ENCODE measurements at places on chromosomes 1 and 21.

DNA sequence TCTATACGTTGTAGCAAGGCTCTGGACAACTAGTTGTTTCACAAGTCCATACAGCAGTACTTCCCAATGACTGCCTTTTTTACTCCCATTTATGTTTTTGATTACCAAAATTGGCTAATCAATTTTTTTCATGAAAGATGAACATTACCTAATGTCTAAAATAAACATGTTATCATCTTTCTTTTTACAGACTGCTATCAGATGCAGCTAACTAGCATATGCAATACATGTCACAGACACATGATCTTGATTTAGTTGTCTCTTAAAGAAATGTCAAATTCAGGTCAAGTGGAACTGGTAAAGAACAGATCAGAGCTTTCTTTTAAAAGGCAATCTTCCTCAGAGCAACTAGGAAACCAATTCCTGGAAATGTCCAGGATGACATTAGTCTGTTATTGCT, 630 bp upstream of the DBT start:
- no peak for DNase-seq

- DNase-seq = no peak
Observed at GRCh38 chr1:177723533-177723932, 246.3 kb downstream of the SEC16B start.

- DNase-seq = no peak
Observed at GRCh38 chr1:31790641-31791091, 25.2 kb downstream of the SPOCD1 start.

- DNase-seq = no peak
Observed at GRCh38 chr21:22885614-22886013, 1887.4 kb downstream of the NCAM2 start.

GRCh38 chr1:61222240-61222639, 139.9 kb downstream of the NFIA start:
- DNase-seq = no peak

- no peak for DNase-seq
Observed at GRCh38 chr1:67097305-67097704, 37.5 kb downstream of the C1orf141 start.

- no peak for DNase-seq
Observed at GRCh38 chr1:37940299-37940947, 6.4 kb downstream of the INPP5B start.

DNA sequence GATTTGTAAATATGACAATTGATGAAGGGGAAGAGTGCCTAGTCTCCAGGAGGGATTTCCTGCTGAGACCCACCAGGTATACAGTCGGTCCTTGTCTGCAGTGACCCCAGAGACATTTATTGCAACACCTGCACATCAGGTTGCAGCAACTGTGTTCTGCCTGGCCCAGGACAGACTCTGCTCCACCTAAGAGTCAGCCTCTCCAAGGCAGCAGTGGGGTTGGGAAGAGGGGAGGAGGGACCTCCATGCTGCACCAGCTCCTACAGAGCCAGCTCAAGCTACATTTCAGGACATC, 120.4 kb upstream of the IRF2BP2 start:
- DNase-seq = no peak

DNA sequence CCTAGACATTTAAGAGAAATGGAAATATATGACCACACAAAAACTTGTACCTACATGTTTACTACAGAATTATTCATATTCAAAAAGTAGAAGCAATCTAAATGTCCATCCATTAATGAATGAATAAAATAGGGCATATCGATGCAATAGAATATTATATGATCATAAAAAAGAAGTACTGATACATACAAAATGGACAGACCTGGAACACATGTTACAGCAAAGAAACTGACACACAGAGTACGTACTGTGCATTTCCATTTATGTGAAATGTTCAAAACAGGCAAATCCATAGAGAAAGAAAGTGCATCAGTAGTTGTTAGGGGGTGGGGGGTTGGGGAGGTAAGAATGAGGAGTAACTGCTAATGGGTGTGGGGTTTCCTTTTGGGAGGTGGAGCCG, 39.2 kb downstream of the B3GALNT2 start:
- DNase-seq = no peak

DNA sequence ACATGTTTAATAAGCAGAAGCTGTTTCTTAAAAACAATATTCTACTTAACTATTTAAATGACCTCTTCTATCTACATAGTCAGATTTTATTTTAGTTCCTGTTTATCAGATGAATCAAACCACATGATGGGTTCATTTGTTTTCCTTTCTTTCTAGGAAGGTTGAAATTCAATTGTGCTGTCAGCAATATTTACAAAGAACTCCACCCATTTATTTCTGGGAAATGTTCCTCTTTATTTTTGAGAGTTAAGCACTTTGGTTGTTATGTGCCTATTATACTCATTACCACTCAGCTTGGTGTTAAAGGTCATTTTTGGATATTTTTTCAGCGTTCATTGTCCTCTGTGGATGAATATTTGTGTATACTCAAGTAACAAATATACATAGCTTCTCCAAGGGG, 84.9 kb downstream of the C4BPA start:
- no peak for DNase-seq

DNA sequence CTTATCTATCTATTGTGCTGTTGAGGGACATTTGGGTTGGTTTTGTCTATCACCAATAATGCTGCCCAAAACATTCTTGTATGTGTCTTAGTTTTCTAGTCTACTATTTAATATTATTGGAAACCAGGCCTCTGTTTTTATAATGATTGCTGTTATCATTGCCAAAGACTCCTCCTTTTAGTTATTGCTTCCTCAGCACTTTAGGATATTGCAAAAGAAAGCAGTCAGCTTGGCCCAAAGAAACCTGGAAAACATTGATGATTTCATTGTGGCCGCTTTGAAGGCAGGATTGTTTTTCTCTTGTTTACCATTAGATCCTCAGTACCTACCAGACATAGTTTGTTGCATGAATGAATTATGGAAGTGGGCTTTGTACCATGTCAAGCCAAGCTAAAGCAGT, 20.6 kb upstream of the MTARC2 start:
- DNase-seq = no peak

GRCh38 chr1:41661428-41662060, 177.1 kb upstream of the EDN2 start:
- DNase-seq = no peak

- no peak for DNase-seq
Observed at GRCh38 chr21:26138615-26139257, 31.8 kb downstream of the APP start.

DNA sequence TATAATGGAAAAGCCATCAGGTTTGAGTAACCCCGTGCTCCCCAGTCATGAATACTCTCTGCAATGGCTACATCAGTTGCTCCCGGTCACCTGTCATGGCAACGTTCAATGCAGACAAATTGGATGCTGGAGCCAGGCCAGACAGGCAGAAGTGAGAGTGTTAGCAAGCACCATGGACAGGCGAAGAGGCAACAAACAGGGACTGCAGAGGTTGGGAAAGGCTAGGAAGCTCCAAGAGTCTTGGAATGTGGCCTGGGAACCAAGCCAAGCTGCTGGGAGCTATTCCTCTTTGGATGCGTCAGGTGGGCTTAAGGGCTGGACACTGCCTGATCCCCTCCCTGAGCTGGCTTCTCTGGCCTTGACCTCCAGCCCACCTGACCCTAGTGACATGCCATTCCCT, 102.9 kb downstream of the ACTL8 start:
- DNase-seq = no peak

GRCh38 chr1:235635938-235636662, 13.5 kb downstream of the GNG4 start:
- DNase-seq = no peak

Data from mucosa of gallbladder (tissue), 1 donor.